ENCODE measurements at places on chromosomes 5 and 9.

- no peak for DNase-seq
Measured at GRCh38 chr9:86754581-86755560, 192.4 kb downstream of the GAS1 start.

DNA sequence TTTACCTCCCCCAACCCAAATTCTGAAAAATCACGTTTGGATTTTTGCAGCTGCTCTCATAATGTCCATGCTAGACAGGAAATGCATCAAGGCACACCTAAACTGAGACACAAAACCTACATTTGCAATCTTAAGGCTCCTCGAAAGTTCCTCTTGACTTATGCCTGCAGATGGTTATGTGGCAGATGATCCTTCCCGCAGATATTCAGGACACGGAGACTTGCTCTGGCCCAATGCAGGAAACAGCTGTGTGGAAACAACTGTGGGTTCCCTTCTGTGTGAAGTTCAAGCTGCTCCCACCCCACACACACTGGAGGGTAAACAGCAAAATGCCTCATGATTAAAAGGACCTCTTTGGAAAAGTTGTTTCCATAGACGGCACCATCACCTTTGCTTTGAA, 253.8 kb downstream of the EBF1 start:
- no peak for DNase-seq

DNA sequence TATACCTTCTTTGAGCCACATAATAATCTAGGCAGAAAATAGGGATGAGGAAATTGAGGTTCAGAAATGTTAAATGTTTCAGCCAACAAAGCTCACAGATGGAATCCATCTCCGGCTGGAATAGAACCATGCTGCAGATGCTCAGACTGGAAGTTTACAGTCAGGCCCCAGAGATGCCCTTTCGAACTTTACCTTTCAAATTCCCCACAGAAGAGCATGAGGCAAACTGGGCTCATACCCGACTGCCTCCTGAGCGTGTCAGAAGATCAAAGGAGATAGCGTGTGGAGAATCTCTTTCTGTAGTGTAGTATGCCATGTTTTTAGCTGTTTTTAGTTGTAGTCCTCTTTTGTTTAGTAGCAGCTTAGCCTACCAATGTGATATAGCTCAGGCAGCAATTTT, 72.0 kb upstream of the DAP start:
- DNase-seq, result no peak

DNA sequence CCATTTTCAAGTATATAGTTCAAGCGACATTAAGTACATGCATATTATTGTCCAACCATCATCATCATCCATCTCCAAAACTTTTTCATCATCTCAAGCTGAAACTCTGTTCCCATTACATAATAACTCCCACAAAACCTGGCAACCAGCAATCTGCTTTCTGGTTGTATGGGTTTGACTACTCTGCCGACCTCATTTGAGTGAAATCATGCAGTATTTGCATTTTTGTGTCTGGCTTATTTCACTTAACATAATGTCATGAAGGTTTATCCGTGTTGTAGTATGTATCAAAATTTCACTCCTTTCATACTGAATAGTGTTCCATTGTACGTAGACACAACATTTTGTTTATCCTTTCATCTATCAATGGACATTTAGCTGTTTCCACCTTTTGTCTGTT, 74.8 kb downstream of the SGCD start:
- no peak for DNase-seq

Measured in effector memory CD4-positive, alpha-beta T cell (primary cell).